ENCODE measurements at places on chromosomes 16 and 17.

DNA sequence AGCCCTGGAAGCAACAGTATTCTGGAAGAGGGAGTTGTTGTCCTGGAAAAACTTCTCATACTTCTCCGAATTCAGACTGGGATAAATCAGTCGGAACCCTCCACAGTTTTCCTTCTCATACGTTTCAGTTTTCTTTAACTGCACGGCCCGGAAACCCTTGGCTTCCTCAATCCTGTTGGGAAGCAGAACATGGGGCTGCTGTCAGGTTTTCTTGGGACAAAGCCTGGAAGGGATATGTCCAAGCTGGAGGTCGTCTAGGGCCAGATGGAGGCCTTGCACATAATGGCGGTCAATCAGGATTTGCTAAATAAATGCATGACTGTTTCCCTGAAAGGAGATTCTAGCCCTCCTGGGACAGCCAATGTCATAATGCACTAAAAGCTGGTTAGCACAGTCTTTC is 29.2 kb downstream of the TTLL6 start:
- no peak for DNase-seq

DNA sequence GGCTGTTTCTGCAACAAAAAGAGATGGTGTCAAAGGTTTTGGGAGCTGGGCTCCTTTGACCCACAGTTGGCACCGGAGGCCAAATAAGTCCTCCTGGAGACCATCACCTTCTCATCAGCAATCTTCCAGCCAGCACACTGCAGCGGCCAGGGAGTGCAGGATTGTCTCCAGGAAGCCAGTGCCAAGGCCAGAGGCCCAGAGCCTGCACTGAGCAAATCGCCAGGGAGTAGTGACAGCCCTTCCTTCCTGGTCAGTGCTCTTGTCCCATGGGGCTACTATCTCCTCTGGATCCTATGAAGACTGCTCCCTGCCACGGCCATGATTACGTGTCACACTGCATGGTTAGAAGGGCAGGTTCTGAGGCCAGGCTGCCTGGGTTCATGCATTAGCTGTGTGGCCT is 134.3 kb upstream of the CRHR1 start:
- no peak for DNase-seq

DNA sequence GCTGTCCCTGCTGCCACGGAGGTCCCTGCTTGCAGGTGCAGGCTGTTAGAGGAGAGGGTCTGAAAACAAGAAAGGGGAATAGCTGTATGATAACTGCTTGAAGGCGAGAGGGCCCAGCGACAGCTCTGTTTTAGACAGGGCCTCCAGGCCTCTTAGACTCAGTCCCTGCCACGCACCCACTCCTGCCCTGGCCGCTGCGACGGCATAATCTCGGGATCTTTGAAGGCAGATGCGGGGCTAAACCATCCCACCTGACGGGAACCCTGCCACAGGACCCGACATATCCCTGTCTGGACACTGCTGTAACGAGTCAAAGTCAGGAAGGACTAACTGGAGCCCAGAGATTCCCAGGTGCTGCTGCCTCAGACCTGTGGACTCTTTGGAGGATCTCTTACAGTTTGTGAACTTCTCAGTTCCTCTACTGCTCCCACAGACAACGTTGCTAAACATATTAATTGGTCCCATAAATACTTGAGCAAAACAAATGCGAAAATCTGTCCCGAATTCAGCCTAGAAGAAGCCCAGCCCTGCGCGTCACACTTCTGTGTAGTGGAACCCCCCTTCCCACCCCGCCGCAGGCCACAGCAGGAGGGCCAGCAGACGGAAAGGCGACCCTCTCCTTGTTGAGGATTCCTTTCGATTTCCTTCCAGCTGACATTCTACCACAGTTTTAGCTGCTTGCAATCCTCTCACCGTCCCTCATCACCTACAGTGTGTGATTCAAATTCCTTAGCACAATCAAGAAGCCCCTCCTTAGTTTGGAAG is 998 bp upstream of the TMEM11 start:
- peak; percentile 29 for DNase-seq

GRCh38 chr16:59259950-59260319 is 525.8 kb upstream of the GOT2 start:
- peak; percentile 90 for DNase-seq

- no peak for DNase-seq
Observed at GRCh38 chr16:54208237-54208636, 78.3 kb downstream of the IRX3 start.

- peak; percentile 76 for DNase-seq
Observed at GRCh38 chr17:31586946-31587345, 195.5 kb downstream of the RAB11FIP4 start.

- DNase-seq: peak; percentile 75
Observed at GRCh38 chr17:31931756-31932155, 5.1 kb upstream of the SUZ12 start.

GRCh38 chr17:2156666-2157065 is 101.8 kb downstream of the HIC1 start:
- DNase-seq: no peak

DNA sequence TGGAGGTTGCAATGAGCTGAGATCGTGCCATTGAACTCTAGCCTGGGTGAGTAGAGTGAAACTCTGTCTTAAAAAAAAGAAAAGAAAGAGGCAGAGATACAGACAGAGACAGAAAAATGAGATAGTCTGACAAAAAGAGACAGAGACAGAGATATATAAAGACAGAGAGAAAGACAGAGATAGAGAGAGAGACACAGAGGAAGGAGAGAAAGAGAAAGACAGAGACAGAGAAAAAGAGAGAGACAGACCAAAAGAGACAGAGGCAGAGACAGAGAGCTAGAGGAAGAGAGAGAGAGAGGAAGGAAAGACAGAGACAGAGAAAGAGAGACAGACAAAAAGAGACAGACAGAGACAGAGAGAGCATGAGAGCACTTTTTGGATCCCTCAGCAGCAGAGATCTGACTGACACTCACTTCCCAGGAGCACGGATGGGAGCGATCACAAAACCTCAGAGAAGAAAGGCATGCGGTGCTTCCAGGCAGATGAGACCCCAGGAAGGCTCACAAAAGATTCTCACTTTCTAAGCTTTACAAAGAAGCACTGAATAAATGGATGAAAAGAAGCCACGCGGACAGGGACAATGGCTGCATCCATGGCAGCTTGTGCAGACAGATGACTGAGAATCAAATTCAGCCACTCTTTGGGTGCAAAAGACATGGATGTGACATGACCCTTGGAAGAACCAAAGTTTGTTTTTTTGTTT is 38.6 kb upstream of the HS3ST2 start:
- no peak for DNase-seq

GRCh38 chr17:35243561-35244340 is 879 bp downstream of the SLFN5 start:
- DNase-seq: peak; percentile 79

DNA sequence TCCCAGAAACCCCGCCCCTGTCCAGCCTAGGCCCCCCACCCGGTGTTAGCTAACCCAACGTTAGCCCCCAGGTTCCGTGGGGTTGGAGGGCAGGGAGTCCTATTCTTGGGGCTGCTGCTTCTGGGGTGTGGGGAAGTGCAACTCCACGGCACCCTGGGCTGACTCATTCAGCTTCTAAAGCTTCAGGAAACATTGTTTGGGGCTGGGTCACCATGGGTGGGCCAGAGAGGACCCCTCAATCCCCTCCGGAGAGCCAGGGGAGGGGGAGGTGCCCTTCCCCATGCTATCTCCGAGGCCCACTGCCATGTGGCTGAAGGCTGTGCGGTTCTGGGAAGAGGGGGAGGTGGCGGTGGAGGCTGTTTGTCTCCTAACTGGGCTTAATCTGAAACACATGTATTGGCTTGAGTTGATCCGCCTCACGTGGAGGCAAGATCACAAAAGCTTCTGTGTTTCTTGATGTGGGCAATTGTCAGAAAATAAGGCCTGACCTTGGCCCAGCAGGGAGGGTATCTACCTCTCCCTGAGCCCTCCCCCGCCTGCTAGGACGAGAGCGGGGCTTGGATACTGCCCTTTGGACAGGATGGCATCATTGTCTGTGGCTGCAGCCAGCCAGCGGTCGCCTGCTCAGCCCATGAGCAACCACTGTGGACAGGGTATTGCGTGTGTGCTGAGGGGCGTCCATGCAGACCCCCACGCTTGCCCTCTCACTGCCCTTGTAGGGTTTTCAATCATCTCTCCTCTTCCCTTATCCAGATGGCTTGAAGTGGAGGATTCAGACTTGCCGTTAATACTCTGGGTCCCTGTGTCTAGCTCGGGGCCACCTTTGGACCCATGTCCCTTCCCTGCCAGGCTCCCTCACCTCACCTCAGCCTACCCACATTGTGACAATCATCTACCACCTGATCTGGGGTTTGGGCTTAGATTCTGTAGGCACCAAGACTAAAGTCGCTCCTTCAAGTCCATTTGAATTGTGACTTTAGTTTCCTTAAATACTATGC is 1.3 kb downstream of the SERPINF1 start:
- DNase-seq: peak; percentile 35

DNA sequence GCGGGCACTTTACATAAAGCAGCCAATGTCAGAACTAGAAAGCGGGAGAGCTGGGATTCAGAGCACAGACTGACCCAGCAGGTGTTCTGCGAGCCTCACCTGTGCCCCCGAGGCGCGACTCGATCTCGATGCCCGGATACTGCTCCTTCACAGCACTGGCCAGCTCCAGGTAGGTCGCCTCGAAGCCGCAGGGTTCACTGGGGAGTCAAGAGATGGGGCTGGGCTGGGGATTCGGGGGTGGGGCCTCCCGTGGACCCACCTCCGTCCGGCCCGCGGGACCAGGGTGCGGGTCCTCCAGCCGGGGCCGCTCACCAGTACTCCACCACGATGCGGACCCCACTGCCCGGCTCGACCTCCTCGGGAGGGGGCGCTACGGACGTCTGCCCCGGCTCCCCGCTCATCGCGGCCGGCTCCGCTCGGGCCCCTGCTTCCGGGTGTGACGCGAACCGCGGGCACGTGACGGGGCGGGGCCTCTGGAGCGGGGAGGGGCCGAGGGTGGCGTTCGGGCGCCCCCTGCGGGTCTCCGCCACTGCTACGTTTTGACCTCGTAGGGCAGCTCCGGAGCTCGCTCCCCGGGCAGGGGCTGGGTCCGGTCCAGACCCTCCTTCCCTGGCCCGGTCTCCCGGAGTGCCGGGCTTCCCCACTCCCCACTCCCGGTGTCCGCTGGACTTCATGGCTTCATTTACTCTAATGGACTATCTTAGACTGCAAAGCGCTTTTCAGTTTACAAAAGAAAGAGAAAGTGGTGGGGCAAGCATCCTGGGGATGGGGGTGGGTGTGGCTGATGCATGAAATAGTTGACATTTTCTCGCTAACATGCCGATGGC is at the start of gene MIEN1:
Gene MIEN1, minus strand, starts transcription at position 438 of the 827 bp plus-strand sequence. Its CDS starts 37 bp downstream, at position 401.
- DNase-seq: peak; percentile 86

DNA sequence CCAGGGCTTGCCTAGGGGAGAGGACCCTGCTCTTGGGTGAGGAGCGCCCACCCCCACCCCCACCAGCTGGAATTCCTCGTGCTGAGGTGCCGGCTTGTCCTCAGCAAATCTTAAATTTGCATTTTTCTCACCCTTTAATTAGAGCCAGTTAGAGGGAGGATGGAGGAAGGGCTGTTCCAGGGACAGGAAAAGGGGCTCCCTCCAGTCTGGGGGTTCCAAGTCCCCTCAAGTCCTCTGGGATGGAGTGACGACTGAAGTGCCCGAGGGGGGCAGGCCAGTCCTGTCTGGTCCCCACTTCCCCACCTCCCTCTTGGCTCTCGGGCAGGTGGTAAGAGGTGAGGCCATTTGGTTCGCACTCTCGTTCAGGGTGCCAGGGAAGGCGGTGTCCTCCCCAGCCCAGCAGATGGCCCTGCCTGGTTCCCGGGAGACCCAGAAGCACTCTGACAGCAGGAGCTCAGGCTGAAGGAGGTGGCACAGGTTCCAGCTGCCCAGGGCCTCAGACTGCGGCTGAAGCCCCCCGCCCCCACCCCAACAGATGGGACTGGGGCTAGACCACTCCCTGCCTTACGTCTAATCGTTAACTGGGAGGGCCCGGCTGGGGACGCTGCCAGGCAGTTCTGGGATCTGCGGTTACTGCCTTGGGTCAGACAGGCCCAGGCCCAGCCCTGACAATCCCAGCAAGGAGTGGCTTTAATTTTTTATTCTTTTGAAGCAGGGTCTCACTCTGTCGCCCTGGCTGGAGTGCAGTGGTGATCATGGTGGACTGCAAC is 2.2 kb downstream of the RAB26 start:
- DNase-seq: no peak

GRCh38 chr17:44976206-44976605 is 8.1 kb upstream of the C1QL1 start:
- no peak for DNase-seq

- no peak for DNase-seq
Observed at GRCh38 chr16:88847654-88848053, 9.1 kb downstream of the GALNS start.

- DNase-seq: no peak
Observed at GRCh38 chr17:13476720-13477119, 125.0 kb downstream of the HS3ST3A1 start.

- no peak for DNase-seq
Observed at GRCh38 chr17:1577583-1578013, 15.0 kb upstream of the PITPNA start.

DNA sequence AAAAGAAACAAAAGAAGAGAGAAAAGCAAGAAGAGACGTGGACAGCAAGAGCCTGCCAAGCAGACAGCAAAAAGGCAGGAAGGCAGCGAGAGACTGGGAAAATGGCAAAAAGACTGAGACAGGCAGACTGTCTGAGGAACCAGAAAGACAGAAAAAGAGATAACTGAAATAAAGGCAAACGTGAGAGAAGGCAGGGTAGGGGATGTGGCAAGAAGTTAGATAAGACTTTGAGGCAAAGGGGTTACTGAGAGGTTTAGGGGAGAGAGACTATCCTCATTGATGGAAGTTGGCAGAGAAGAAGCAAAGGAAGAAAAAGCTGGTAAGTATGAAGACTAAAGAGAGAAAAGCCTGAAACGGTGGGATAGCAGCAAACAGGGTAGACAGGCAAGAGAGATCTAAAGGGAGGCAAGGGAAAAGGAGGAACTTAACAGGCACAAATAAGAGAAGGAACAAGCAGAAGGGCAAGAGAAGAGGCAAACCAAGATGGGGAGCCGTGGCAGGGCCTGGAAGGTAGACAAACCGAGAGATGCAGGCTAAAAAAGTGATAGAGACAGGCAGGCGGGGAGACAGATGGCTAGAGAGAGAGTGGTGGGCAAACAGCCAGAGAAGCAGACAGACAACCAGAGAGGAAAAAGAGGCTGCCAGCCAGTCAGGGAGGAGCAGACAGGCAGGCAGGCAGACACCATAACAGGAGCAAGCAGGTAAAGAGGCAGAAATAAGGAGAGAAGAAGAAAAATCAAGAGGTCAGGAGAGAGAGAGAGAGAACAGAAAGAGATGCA is 7.1 kb upstream of the CHD3 start:
- no peak for DNase-seq

DNA sequence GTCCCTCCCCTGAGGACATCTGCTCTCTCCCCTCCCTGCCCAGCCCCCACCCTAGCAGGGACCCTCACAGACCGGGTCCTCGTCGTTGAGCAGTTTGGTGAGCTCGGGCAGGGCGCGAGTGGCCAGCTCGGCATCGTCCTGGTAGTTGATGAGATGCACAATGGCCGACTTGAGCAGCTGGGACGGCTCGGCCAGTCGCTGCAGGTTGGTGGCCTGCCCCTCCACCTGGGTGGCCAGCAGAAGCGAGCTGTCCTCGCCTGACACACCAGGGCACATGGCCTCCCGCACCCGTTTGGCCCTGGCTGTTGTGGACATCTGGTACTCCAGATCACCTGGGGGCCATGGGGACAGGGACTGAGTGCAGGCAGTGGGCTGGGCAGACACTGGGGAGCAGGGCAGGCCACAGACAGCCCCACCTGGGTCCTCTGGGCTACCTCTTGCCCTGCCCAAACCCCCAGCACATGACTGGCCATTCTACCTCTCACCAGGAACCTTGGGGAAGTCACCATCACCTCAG is 17.1 kb downstream of the JUP start:
- DNase-seq: no peak
